ENCODE measurements at places on chromosomes 11 and 22.
A peak's percentile ranks its signal among the peaks of the same experiment; 100 is the strongest.

DNA sequence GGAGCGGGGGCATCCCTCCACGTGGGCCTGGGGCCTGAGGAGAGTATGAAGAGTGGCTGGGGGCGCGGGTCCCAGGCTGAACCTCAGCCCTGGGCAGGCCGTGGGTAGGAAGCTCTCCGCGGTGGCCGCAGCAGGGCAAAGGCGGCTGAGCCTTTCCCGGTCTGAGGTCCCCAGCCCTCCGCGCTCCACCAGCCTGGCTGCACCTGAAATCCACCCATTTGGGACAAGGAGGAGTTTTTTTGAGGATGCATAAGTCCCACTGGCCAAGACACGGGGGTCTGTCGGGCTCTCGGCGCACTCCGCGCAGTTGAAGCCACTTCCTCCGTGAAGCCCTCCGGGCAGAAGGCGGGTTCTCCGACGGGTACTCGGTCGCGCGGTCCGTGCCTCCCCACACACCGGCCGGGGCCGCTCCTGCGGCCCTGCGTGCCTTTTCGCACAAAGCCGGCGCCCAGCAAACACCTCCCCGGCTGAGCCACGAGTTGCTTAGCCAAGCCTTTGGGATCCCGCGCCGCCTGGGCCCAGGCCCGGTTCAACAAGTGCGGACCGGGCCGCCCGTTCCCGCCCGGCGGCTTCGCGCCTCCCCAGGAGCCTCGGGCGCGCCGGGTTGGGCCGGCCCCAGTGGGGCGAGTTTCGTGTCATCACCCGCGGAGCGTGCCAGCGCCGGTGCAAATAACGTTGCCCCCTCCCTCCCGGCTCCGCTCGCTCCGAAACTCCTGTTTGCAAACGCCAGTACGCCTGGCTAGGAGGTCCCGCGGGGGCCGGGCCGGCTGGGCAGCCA lies 666 bp upstream of the OVOL1 start:
- DNase-seq: no peak

- DNase-seq: no peak
Observed at GRCh38 chr11:66665369-66665768, 12.3 kb downstream of the RBM4B start.

DNA sequence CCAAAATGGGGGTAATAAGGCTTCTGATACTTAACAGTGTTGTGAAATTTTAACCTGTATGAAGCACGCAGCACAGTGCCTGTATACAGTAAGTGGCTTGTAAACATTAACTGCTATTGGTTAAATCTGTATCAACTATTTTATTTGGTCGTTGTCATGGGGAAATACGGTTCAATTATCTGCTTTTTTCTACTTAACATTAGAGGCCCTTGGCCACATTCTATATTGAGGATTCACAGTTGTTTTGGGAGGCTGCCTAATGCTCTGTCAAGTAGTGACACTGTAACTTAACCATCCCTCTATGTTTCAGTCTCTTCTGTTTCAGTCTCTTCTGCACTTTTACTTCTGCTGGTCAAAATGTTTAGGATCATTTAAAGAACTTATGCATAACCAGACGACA lies 95.6 kb downstream of the LDLRAD3 start:
- DNase-seq: no peak

DNA sequence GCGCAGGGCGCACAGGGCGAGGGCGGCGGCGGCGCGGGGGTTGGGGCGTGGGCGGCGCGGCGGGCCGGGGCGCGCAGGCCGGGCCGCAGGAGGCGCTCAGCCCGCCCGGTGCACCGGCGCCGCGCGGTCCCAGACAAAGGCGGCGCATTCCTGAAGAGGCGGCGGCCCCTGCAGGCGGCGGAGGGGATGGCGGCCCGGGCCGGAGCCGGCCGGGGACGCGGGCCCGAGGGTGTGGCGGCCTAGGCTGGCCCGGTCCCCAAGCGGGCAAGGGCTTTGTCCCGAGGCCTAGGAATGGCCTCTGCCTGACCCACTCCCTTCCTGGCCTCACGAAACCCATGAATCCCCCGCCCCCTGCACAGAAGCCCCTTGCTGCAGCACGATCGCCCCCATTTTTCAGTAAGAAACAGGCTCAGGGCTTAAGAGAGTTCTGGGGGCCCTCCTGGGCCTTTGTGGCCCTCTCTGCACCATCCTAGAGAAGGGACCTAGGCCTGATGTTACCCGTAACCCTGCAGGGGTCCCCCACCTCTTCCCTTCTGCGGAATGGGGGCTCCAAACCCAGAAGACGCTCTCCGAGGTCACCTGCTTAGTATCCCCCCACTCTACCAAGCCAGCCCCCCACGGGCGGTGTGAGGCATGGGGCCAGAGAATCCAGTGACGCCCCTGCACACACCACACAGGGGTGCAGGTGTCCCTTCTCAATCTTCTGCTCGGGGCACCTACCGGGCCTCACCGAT lies at the start of gene RTN4R:
Gene RTN4R, minus strand, starts transcription at position 40 of the 734 bp plus-strand sequence. CDS start 226 bp downstream, outside the sequence.
- DNase-seq: peak; percentile 9

DNA sequence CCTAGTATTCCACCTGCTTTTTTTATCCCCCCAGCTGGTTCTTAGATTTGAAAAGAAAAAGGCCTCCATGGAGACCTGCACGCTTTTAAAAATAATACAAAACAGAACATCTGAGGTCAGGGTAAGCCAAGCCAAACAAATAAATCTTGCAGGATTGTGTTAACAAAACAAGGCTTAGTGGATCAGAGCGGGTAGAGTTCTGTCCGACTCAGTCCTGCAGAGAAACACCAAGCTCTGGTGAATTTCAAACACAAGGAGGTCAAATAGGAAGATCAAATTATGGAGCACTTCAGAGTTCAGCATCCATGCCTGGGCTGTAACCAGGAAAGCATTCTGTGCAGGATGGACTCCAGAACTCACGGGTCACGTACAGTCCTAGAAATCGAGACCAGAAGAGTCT lies 86.9 kb downstream of the SYN3 start:
- no peak for DNase-seq

DNA sequence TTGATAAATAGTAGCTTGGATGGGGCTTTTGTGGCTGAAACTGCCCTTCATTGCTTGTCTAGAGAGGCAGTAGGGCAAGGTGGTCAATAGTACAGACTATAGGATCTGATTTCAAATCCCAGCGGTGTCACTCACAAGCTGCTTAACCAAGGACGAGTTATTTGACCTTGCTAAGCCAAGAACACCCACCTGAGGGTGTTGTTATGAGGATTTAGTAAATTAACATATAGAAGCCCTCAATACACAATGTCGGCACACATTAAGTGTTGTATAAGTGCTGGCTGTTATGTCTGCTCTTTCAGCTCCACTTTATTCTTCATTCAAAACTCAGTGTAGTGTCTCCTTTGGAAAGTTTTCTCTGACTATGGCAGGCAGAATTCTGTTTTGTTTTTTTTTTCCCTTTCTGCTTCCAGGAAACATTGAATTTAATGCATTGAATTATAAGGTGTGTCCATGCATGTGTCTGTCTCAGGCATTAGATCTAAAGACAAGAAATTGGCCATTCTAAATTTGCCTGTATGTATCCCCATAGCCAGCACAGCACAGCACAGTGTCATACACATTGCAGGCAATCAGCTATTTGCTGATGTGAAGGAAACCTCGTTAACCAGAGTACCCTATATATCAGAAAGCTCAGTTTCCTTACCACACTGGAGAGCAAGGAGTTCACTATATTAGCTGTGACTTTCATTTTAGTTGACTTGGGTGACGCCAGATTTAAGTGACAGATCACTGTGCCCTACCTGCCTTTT lies 212.1 kb downstream of the NELL1 start:
- no peak for DNase-seq

- DNase-seq: no peak
Observed at GRCh38 chr11:72085621-72086351, 5.1 kb downstream of the LRRC51 start.

GRCh38 chr22:42915980-42916765 lies 59.1 kb upstream of the ARFGAP3 start:
- no peak for DNase-seq

DNA sequence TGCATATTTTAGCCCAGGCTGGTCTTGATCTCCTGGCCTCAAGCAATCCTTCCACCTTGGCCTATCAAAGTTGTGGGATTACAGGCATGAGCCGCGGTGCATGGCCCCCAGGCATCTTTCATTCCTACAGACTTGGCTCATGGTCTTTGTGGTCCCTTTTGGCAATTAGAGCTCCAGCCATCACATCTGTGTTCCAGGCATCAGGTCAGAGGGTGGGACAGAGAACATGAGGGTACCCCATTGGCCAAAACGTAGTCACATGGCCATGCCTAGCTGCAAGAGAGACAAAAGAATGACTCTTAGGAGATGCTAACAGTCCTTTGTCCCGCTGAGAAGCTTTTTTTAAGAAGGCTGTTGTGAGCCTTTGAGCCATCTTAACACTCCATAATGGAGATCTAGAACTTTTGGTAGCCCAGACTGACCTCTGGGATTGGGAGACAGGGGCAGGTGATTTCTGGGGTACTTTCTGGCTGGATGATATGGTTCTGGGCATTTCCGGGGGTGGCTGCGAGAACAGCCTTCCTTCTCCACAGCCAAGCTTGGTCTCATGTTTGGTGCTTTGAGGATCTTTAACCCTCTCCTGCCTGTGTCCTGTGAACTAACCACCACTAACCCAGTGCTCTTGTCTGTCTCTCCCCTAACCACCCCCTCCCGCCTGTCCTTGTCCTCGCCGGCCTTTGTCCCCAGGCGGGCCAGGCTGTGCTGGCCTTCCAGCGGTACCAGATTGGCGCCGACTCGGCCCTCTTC lies 18.4 kb upstream of the TAB1 start:
- no peak for DNase-seq

GRCh38 chr11:2987881-2988861 lies 4.0 kb downstream of the NAP1L4 start:
- no peak for DNase-seq

DNA sequence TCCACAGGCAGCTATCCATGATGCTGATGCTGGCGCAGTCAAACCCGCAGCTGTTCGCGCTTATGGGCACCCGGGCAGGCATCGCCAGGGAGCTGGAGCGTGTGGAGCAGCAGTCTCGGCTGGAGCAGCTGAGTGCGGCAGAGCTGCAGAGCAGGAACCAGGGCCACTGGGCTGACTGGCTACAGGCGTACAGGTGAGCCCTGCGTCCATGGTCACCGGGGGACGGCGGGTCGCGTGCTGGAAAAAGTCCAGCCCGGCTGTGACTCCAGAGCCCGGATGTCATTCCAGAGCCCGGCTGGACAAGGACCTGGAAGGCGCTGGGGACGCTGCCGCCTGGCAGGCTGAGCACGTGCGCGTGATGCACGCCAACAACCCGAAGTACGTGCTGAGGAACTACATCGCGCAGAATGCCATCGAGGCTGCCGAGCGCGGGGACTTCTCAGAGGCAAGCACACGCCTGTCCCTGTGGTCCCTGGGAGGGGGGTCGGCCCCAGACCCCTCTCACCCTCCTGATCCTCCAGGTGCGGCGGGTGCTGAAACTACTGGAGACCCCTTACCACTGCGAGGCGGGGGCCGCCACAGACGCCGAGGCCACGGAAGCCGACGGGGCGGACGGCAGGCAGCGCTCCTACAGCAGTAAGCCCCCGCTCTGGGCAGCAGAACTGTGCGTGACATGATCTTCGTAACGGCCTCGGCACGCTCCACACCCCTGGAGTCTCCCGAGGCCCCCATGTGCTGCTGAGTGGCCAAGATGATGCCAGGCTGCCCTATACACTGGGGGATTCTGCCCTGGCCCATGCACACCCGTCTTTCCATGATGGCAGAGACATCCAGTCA lies 16.1 kb downstream of the SELENOO start:
- no peak for DNase-seq

GRCh38 chr11:18248561-18248960 lies at the start of gene SAA2:
TSS of gene SAA2 (minus strand) at chr11:18248668. CDS start at chr11:18248011, 657 bp downstream.
- no peak for DNase-seq

DNA sequence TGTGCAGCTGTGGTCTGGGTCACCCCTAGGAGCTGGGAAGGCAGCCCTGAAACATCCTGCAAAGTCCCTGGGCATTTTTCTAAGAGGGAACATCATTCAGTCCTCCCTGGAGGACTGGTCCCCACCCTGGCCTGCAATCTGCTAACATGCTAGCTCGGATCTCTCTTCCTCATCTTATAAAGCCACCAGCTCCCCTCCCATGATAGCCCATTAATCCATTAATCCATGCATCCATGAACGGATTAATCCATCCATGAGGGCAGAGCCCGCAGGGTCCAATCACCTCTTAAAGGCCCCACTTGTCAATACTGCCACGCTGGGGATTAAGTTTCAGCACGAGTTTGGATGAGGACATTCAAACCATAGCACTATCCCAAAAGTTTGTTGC lies 12.1 kb downstream of the PRG3 start:
- no peak for DNase-seq

GRCh38 chr11:64269540-64270220 lies 14.8 kb downstream of the BAD start:
- DNase-seq: peak; percentile 97

GRCh38 chr11:124518989-124519451 lies 24.4 kb downstream of the OR8B12 start:
- DNase-seq: no peak

DNA sequence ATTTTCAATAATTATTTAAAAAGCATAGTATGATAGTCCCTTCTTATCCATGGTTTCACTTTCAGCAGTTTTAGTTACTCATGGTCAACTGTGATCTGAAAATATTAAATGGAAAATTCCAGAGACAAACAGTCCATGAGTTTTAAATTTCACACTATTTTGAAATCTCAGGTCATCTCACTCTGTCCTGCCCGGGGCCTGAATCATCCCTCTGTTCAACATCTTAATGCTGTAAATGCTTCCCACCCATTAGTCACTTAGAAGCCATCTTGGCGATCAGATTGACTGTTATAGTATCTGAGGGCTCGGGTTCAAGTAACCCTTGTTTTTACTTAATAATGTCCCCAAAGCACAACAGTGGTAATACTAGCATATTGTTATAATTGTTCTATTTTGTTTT lies 1509.3 kb downstream of the FAM181B start:
- no peak for DNase-seq

DNA sequence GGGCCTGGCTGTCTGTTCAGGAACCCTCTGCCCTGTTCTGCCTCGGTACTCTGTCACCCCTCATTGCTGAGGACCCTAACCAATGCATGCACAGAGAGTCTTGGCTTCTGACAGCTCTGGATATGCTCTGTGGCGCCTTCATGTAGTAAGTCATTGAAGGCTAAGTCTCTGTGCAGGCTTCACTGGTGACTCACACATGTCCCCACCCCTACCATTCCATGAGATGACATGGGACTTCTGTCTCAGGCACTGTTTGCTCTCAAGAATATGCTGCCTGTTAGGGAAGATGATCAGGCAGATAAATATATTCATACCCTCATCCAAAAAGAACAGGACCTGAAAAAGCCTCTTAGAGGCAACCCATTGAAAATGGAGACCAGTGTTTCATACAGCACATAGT lies 43.6 kb upstream of the HORMAD2 start:
- DNase-seq: no peak

DNA sequence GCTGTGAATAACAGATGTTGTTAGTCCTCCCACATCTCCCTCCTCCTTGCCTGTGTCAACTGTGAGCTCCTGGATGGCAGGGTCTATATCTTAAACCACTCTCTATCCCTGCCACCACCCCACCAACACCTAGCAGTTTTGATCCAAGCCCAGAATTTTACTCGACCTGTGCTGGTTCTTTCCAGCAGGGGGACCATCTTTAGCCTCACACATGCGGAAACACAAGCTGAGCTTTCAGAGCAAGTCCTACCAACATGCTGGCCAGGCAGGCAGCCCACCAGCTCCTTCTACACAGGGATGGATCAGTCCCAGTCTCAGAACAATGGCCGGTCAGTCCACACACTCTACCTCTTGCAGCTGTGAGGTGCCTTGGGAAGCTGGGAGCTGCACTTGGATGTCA lies 231.5 kb downstream of the NXPE2 start:
- DNase-seq: no peak
